Activated CD4-positive, alpha-beta memory T cell treated with anti-CD3 and anti-CD28 coated beads for 36 hours (primary cell): ENCODE measurements at places on chromosomes 2 and 18. TPM values are rescaled to one million over a fixed set of nuclear protein-coding genes. Genes with fewer than 3 reads are reported as not detected.

DNA sequence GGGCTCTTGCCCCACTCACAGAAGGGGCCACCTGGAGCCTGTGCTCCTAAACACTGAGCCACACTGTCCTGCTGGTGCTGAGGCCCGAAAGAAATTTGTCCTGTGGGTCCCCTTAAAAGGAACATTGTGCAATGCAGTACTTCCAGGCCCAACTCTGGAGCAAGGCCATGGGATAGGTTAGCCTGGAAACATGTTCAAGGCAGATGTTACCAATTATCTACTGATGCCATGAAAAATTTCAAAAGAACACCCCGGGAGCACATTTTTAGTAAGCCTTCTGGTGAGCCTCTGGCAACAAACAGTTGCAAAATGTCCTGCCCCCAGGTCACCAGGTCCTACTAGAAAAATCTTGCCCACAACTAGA is 12.3 kb upstream of the PTMA start:
- DNase-seq: no peak

DNA sequence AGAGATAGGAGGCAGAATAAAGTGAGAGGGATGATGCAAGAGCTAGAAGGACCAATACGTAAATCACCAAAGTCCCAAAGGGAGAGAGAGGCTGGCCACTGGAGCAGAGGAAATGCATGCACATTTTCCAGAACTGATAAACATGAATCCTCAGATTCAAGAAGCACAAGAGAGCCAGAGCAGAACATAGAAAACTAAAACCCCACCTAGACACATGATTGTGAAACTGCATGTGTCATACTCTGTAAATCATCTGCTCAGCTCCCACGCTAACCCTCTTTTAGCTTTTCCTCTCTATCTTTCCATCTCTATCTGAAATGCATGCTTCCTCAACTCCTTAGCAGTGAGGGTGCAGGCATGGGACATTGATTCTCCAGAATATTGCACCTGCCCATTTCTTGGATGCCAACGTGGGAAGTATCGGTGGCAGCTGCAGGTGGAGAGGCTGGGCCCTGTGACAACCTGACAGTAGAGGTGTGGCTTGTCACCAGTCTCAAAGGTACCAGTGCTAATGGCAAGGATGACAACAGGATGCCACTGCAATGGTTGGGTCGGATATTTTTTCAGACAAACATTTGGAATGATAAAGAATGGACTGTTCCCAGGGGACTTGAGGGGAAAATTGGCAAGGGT is 89.3 kb upstream of the OTOS start:
- DNase-seq: peak; percentile 4

- DNase-seq: no peak
Observed at GRCh38 chr2:238388794-238389193, 37.9 kb upstream of the ASB1 start.

DNA sequence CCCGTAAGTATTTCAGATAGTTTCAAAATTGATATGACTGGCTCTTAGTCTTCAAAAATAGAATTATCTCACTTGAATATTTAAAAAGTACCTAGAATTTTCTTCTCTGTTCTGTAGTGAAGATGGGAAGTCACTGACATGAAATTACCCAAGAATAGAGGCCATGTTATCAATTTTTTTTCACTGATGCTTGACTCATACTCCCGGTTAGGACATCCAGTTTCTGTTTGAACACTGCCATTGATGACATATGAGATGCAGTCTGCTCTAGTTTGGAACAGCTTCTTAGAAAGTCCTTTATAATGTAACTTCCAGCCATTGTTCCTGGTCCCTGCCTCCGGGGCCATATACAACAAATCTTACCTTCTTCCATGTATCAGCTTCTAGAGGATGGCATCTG is 26.0 kb downstream of the MAP3K20 start:
- no peak for DNase-seq

FBXO36 gene
- total RNA-seq: 1.5 TPM

GRCh38 chr2:161238265-161238559 is 70.0 kb upstream of the PSMD14 start:
- peak; percentile 16 for DNase-seq

RGPD3 gene
- 0.24 TPM for total RNA-seq

DNA sequence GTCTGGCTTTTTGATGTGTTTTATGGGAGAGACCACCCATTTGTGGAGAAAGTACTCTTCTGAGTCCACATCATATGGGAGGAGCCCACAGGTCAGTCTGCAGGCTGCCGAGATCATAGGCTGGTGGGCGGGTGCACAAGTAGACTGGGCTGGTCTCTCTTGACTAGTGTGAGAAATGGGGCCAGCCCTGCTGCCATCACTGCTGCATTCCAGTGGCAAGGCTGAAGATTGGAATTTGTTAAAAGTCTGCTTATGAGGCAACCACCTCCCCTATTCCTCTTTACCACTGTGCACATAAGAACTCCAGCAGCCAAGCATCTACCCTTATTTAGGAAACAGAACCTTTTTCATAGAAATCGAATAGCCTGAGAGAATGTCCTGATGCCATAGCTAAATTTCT is 200.7 kb downstream of the DIS3L2 start:
- DNase-seq: no peak

GRCh38 chr2:10337449-10338269 is 35.0 kb downstream of the HPCAL1 start:
- no peak for DNase-seq
